ENCODE measurements at places on chromosomes 6 and 20.

DNA sequence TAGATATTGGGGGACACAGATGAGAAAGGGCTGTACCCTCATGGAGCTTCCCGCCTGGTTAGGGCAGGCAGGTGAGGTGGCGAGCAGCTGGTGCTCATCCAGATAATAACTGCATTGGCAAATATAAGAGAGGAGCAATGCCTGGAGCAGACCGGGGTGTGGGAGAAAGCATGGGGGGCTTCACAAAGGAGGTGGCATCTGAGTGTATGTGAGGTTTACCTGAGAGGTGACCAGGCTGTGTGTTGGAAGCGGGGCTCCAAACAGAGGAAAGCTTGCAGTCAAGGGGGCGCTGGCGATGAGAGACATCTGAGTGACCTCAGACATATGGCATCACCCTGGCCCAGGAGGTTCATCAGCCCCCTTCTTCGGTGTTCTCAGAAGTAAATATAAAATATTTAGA is 72.1 kb upstream of the PMEPA1 start:
- DNase-seq, result no peak

GRCh38 chr6:10140824-10141223 is 274.1 kb downstream of the TFAP2A start:
- DNase-seq, result no peak

GRCh38 chr6:90065173-90065572 is 170.9 kb downstream of the GJA10 start:
- DNase-seq, result no peak

DNA sequence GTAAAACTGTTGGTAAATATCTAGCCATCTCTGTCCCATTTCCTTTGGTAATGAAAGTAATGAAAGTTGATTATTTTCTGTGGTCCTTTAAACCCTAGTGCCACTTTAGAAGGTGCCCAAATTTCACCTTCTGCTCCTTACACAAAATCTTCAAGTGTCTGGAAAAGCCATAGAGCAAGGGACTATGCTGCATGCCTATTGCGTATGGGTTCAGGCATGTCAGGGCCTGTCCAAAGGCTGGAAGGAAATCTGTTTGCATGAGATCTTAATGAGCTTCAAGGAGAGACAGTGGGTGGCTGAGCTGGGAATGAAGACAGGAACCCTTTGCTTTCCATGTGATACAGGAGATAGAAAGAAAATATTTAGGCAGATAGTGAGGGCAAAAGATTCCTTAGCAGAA is 66.6 kb upstream of the CCN6 start:
- no peak for DNase-seq

DNA sequence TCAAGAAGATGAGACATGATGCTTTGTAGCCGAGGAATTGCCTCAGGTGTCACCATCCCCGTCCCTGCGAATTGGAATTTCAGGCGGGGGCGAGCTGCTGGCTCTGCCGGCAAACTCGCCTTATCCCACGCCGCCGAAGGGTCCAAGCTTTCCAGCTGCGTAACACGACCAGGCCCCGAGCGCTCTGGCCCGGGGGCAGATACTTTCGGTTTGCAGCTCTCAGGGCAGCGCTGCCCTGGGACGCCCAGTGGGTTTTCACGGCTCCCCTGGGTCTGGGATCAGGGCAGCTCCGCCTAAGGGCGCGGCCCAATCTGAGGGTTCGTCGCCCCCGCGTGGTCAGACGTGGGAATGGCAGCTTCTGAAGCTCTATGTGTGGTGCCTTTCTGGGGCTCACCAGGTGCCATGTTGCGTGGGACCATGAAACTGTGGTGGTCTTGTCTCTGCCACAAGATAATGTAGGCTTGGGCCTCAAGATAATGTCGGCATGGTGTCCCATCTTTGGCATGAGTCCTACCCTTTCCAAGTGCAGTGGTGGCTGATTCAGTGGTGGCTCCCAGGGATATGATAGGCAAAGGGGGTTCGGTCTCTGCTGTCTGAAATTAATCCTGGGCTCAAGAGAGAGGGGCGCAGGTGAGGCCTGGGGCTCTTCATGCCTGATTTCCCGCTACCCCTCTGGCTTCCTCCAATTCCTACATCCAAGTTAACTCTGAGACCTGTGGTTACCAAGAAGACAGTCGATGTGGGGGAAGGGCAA is 21.0 kb downstream of the PIGT start:
- DNase-seq, result peak; percentile 90

GRCh38 chr6:43090559-43090956 is 14.4 kb downstream of the PTK7 start:
- no peak for DNase-seq

DNA sequence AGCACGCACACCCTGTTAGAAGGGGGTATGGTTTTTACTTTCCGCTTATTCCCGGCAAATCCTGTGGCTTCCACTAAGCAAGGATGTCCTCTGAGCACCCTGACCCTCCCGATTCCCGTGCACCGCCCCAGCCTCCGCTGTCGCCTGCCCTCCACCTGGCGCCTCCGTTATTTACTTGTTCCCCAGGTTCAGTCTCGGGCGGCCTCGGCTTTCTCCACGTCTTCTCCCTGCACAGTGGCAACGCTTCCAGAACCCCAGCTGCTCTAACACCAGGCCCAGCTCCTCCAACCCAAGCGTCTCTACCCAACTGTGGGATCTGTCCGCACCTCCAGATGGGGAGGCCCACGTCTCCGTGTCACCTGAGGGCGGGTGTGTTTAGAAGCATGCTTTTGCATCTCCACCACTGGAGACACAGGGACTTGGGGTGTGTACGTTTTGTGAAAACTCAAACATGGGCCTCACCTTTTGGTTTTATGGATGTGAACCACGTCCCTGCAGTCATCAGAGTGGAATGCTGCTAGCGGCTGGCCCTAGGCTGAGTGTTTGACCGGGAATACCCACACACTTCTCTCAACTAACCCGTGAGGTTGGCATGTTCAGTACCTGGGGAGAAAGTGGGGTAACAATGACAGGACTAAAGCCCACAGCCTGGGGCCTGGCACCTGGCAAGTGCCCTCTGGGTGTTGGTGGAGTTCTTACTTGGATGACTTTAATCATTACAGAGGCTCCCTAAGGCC is 79.9 kb downstream of the THBS2 start:
- DNase-seq, result no peak

DNA sequence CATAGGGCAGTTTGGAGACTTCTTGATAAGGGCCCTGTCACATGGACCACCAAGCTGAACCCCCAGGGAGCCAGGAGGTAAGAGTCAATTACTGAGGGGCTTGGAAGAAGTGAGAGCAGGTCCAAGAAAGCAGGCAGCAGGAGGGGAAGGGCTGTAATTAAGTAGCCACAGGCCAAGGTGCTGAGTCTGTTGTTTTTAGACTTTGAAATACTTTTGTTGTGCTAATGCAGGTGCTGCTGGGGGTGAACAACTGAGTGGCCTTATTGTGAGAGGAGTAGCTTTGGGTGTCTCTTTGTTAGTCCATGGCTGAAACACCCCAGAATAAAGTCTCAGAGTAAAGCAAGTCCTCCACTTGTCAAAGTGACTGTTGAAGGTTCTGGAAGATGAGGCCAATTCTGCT is 267.0 kb upstream of the SUPT3H start:
- DNase-seq, result no peak

DNA sequence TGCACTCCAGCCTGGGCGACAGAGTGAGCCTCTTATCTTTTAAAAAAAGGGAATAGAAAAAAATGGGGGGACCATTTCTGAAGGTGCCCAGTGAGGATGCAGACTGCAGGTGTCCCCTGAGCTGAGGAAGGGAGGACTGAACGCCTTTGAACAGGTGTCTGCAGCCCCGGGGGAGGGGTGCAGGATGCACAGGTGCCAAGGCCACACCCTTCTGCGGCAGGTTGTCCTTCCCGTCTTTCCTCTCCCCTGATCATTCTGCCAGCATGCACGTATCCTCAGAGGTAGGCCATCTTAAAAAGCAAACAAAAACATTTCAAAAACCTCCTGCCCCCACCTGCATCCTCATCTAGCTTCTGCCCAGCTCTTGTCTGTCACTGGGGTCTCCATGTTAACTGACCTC is 101.3 kb downstream of the MTHFD1L start:
- DNase-seq, result no peak

GRCh38 chr6:129183187-129183591 is 300.3 kb downstream of the LAMA2 start:
- no peak for DNase-seq
